ENCODE measurements at places on chromosomes 7 and 10.

DNA sequence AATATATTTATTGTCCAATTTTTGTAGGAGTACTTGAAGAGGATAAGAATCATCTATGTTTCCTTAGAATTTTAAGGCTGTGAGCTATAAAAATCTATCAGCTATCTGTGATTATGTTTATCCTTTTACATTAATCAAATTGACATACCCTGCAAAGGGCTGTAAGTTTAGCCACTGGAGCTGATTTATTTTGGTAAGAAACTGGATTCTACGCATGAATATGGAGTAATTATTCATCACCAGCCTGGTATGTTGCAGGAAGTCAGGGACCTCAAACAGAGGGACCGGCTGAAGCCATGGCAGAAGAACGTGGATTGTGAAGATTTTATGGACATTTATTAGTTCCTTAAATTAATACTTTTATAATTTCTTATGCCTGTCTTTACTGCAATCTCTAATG, 696.9 kb downstream of the DNAJB9 start:
- no peak for DNase-seq

DNA sequence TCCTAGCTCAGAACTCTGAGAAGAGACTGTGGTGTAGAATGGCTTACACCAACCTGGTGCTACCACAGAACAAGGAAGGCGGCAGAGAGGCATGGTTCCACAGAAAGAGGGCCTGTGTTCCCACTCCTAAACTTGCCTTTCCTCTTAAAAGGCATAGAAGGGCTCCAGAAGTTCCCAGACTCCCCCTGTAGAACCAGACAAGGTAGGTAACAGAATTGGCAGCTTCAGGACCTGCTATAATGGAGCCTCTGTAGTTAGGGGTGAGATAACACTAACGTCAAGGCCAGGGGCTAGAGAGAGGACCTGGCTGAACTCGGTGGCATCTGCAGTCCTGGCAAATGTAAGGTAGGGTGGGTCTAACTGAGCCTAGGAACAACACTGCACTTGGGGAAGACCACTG, 26.7 kb upstream of the SGMS1 start:
- no peak for DNase-seq

DNA sequence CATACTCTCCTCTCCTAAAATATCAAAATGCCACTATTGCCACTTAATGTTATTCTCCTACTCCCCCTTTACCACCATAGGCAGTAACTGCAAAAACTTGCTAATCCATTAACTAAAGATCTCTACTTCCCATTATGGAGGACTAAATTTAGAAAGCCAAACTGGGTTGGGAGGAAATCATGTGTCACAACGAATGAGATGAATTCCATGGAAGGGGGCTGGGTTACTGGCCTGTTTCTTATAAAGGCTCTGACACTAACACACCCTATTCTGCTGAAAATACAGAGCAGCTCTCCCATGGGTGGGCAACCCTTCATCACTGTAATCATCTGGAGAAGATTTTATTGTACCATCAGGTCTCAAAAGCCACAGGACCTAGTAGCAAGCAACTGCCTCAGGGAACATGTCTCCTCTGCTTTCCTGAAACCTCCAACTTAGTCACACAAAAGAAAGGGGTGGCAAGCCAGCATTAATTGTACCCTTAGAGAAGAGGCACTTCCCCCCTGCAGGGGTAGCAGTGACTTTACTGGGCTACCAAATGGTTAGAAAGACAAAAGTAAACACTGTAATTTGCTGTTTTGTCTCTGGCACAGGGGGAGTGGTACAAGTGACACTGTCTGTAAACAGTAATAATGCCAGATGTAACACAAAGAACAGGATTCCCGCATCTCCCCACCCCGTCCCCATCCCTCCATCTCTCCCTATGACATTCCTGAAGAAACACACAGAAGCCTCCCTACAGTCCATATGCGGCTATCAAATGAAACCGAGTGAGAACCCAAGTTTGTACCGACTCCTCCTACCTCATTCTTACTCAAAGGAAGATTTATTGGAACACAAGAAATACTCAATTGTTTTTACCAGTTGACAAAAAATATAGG, 81.6 kb downstream of the ARMH3 start:
- DNase-seq, result no peak

GRCh38 chr10:91061608-91062007, 140.7 kb upstream of the ANKRD1 start:
- no peak for DNase-seq

DNA sequence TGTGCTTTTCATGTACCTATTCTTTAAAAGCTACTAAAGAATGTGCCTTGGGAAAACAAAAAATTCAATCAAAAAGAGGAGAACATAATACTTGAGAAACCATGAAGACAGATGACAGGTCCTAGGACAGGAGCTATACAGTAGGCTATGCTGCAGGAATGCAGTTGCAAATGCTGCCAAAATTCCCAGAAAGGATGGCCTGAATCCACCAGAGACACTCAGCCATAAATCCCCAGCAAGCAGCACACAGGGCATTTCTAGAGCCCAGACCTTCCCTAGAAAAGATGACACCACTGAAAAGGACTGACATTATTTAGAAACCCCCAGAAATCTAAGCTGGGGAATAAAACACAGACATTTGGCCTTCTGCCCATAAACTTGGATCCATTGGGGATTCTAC, 237.3 kb downstream of the C7orf25 start:
- DNase-seq, result no peak

DNA sequence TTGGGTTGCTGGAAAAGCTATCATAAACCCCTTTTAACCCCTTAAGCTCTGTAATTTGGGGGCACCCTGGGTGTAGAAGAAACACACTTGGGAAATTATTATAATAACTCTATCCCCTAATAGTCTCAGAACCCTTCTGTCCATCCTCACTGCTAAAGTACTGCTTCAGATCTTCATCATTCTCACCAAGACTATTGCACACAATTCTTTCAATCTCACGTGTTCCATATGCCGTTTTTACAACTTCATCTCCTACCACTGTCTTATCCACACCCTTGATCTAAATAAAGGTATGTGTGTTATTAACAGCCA, 15.8 kb downstream of the ANKRD22 start:
- no peak for DNase-seq

DNA sequence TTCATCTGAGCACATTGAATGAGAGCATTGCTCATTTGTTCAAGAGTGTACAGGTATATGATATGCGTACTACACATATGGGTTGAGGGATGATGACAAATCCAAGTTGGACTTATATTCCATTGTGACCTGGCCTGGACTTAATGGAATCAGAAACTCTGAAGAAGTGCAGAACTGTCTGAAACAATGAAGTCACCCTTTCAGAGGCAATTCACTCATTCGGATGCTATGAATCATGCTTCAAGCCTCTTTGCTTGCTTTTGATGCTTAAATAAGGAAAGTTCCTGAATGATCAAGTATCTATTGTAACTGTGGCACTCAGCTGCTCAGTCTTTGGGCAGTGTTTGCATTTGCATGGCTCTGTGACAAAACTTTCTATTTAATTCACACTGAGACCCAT, 93.4 kb downstream of the ZNF365 start:
- DNase-seq, result no peak

- no peak for DNase-seq
Measured at GRCh38 chr7:142796501-142797390, 26.0 kb downstream of the PRSS2 start.

DNA sequence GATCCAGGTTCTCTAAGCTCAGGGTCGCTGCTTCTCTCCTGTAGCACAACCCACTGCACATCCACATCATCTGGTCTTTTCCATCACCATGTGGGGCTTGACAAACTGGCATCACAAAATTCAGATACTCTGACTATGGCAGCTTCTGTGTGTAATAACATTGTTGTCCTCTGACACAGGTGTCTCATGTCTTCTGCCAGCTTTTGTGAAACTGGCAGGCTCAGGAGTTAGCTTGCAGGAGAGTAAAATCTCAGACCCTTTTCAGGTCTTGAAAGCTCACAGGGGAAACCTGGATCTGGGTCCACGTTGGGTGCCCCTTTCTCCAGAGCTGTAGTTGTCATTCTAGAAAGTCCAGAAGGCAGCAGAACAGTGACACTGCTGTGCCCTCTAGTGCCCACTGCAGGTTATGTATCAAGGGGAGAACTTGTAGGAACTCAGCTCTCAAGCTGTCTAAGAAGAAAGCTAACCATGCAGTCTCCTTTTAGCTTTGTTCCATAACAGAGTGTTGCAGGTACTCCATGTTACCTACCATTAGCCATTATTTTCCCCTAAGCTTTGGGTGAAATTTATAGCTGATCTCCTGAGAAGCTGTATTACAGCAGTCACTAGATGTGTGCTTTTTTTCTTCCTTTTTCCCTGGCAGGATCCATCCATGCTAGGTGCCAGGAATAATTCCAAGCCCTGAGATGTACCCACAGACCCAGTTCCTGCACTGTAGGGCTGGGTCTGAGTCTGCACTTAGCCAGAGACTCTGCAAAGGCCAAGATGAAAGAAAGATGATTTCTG, 102.7 kb downstream of the ZNF248 start:
- no peak for DNase-seq

DNA sequence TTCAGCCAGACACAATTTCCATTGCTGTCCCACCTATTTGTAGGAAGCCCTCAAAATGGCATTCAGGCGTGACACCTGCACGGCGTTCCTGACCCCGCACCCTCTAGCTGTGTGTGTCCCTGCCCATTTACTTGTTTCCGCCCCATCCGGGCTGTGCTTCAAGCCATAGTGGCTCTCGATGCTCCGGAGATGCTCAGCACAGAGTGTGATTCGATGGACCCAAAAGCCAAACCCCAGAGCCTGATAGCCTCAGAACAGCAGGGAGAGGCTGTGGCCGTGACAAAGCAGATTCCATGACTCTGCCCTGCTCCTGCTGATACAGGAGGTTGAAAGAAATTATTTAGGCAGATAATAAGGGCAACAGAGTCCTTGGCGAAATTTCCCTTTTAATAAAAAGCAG, 13.4 kb downstream of the BUD31 start:
- DNase-seq, result no peak

GRCh38 chr7:94289071-94289470, 105.6 kb upstream of the COL1A2 start:
- no peak for DNase-seq

DNA sequence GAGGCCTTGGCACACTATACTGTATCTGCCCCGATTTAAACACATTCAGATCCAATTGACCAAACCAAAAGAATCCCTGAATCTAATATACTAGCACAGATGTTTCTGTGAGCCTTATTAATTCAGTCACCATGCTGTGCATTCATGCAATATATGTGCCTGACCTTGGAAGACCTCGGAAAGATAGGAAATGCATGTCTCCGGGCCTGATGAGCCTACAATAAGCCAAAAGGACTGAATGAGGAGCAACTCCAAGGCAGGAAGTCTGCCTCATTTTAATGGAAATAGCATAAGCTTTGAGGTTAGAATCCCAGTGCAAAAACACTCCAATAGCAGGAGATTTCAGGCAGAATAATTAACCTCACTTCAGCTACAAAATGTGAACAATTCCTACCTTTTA, 316.7 kb downstream of the LRRTM3 start:
- no peak for DNase-seq

DNA sequence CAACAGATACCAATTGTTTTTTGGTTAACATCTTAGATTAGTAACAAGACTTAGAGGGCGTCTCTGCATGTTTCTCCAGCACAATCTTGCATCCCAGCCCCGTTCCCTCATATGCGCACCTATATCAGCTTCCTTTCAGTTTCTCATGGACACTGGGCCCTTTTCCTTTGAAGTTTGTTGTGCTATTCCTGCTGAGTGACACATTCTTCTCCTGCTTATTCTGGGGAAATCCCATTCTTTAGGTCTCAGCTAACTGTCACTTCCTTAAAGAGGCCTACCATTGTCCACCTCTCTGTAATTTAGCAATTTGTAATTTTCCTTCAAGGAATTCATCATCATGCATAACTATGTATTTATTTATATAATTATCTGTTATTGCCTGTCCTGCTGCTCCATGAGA, 110.3 kb upstream of the STEAP1B start:
- no peak for DNase-seq

- no peak for DNase-seq
Measured at GRCh38 chr10:49359349-49360270, 36.3 kb downstream of the DRGX start.

- no peak for DNase-seq
Measured at GRCh38 chr7:105473163-105473562, 48.9 kb downstream of the PUS7 start.

DNA sequence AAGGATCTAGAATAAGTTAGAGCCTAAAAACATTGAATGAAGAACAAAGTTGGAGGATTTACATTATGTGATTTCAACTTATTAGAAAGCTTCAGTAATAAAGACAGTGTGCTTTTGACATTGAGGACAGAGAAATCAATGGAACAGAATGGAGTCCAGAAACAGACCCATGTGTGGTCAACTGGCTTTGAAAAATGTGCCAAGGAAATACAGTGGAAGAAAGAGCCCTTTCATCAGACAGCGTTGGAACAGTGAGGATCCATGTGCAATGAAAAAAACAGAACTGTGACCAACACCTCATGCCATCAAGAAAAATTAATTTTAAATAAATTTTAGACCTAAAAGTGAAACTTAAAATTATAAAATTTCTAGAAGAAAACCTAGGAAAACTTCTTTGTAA, 50.6 kb upstream of the LRRC18 start:
- no peak for DNase-seq

DNA sequence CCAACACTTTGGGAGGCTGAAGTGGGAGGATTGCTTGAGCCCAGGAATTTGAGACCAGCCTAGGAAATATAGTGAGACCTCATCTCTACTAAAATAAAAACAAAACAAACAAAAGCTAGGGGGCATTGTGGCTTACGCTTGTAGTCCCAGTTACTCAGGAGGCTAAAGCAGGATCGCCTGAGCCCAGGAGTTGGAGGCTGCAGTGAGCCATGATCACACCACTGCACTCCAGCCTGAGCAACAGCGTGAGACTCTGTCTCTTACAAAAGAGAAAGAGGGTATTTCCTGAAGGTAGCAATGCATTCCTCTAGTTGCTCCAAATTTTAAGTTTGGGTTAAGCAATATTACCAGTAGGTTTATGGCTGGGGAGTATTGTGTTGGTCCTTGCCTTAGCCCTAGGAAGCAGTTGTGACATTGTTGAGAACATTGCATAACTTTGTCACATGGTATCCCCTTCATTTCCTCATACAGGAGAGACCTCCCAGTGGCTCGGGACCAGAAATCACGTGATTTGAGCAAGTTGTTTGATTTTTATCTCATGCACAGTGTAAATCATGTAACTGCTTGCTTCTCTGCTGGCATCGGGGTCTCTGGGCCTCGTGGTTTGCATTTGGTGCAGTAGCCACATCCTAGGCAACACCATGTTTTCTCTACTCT, 23.3 kb upstream of the SMARCD3 start:
- no peak for DNase-seq

- no peak for DNase-seq
Measured at GRCh38 chr7:19011212-19011611, 106.2 kb downstream of the TWIST1 start.

- DNase-seq, result no peak
Measured at GRCh38 chr7:95874541-95875265, 102.3 kb downstream of the DYNC1I1 start.
